Activated T-helper 1 cell treated with anti-CD3 and anti-CD28 coated beads, Interleukin-2, amount 50 U/mL, for 16 hours (primary cell): ENCODE measurements at places on chromosomes 2 and 18.

DNA sequence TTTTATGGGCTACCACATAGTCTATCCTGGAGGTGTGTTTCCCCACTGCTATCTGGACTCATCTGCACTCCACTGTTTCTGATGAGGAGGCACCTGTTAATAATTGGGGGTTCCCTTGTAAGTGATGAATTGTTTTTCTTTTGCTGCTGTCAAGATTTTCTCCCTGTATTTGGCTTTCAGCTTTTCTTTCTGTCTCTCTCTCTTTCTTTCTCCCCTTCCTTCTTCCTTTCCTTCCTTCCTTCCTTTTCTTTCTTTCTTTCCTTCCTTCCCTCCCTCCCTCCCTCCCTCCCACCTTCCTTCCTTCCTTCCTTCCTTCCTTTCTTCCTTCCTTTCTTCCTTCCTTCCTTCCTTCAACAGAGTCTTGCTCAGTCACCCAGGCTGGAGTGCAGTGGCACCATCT, 9.2 kb downstream of the GNLY start:
- no peak for DNase-seq

- no peak for DNase-seq
Measured at GRCh38 chr2:170505631-170506275, 209.4 kb upstream of the SP5 start.

GRCh38 chr2:317501-318424, 29.9 kb upstream of the ALKAL2 start:
- DNase-seq, result no peak

GRCh38 chr2:164835302-164835701, 6.3 kb downstream of the COBLL1 start:
- DNase-seq, result no peak

GRCh38 chr2:170713543-170714380, 1.4 kb upstream of the SP5 start:
- DNase-seq, result no peak

DNA sequence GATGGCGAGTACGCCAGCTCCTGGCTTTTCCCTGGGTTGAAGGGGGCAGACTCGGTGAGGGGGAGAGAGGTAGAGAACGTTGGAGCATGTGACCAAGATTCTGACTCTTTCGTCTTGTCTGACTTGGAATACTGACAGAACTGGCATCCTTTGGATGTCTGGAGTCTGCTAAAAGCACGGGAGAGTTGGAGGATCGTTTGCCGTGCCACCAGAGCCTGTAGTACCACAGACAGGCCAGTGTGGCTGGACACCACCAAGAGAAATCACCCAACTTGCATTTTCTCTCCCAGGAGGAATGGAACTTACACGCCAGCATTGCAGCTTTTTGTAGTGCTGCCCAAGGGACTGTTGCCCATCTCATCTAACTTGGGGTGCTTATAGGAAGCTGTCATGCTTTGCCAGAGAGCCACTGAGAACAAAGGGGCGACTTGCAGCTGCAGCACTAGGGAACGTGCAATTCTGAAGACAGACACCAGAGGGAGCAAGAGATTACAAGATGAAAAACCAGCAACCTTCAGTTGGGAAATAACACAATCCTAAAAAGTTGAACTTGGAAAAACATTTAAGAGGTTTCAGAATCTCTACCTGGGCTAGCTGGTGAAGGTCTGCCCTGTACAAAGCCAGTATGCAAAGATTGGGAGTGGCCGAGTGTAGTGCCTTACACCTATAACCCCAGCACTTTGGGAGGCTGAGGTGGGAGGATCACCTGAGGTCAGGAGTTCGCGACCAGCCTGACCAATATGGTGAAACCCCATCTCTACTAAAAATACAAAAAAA, 24.1 kb downstream of the PSMG2 start:
- no peak for DNase-seq

- no peak for DNase-seq
Measured at GRCh38 chr18:66742832-66743231, 138.9 kb upstream of the CDH19 start.

DNA sequence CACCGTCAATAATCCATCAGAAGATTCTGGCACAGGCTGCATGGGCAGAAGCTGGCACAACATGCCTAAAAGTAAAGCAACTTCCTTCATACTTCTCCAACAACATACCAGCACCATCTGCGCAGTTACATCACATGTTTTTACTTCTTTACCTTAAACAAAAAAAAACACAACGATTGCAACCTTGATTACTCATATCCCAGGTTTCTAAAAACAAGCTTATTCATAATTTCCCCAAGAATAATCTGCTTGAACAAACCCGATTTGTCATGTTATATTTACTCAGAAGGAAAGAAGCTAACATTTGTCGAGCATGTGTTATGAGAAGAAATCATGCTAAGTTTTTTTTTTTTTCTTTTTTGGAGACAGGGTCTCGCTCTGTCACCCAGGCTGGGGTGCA, 54.7 kb downstream of the THADA start:
- no peak for DNase-seq

DNA sequence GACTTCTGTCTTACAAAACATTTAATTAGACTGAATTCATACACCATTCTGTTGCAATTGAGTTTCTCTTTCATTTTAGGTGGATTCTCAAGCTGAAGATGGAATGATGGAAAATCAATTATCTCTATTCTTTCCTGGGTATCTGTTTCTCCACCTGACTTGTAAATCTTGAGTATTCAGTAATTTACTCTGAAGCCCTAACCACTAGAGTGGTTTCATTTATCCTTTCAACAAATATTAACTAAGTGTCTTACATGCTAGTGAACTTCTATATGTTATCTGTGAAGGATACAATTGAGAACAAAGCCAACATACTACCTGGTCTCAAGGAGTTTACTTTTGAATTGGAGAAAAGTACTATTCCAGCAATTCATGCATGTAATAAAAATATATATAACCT, 94.1 kb upstream of the ZNF804A start:
- DNase-seq, result no peak

- DNase-seq, result no peak
Measured at GRCh38 chr2:47819834-47820233, 36.9 kb downstream of the MSH6 start.

- no peak for DNase-seq
Measured at GRCh38 chr18:45059695-45060094, 379.0 kb downstream of the SETBP1 start.

- DNase-seq, result no peak
Measured at GRCh38 chr2:234670052-234670451, 173.2 kb upstream of the ARL4C start.

DNA sequence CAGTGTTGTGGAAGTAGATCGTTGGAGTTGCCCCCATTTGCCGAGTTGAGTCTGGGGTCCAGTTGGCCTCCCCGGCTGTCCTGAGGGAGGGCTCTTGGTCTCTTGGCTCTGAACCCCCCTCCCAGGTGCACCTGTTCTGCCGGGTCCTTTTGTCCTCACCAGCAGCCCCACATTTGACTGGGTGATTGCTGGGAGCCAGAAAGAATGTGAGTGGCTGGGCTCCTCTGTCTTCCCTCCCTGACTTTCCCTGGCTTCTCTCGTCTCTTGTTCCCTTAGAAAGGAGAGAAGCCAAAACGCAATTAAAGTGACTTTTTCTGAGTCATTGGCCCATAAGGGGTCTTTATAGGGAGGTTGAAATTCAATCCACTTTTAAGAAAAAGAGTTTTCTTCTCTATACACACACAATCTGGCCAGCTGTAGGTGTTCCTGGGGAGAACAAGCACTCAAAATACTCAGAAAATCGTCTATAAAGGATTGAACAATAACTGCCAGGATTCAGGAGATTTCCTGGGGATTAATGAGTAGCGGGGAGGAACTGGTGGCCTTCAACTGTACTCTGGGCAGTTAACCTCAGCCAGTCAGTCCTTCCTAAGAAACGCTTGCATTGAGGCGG, 131.0 kb downstream of the TMEM182 start:
- no peak for DNase-seq

DNA sequence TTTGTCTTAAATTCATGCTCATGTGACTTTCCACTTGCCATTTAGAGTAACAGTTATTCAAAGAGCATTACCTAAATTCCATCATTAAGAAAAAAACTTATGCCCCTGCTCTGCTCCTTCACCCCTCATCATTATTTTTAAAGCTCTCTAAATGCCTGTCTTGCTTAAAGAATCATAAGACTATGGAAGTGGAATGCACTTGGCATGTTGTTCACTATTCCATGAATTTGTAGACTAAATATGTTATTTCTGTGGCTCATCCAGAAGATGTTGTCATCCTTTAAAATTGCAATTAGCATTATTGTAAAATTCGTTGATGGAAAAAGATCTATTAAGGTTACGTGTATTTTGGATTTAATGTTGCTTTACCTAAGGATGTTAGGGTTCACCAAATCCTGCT, 61.8 kb downstream of the FMNL2 start:
- no peak for DNase-seq

DNA sequence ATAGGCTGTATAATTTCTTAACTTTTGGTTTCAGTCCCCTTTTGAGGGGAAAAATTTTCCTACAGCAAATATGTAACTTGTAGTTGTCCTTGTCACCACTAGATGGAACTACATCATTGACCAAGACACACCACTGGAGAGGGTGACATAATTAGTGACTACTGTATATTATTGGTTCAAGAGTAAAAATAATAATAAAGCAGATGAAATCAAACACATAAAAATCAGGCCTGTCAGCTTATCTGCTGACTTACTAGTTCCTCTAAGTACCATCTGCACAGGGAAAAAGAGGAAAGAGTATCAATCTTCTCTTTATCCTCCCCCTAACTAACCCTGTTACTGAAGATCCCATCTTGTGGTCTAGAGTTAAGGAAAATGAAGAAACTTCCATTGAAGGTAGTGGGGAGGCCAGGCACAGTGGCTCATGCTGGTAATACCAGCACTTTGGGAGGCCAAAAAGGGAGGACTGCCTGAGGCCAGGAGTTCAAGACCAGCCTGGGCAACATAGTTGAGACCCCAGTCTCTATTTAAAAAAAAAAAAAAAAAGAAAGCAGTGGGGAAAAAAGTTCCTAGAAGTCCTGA, 29.6 kb upstream of the ENOSF1 start:
- DNase-seq, result no peak

DNA sequence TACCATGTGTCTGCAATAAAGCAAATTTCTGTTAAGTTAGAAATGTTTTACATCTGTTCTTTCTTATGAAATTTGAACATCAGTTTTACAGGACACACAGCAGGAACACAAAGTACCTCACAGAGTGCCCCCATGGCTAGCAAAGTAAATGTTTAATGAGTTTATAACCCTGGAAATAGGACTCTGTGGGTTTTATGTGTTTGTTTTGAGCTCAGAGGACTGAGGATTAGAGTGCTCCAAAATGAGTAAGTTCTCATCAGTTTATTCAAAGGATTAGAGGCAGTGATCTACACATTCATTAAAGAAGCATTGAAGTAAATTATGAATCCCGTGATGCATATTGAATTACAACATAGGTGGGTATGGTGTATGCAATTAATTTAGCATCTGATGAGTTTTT, 281.8 kb downstream of the GULP1 start:
- DNase-seq, result no peak

- no peak for DNase-seq
Measured at GRCh38 chr2:173232956-173233744, 121.5 kb upstream of the CDCA7 start.

- DNase-seq, result no peak
Measured at GRCh38 chr2:4020649-4021048, 317.3 kb downstream of the DCDC2C start.

- no peak for DNase-seq
Measured at GRCh38 chr18:72391951-72392350, 152.2 kb downstream of the CBLN2 start.

GRCh38 chr18:79802298-79802697, 4.6 kb downstream of the KCNG2 start:
- no peak for DNase-seq

GRCh38 chr18:63158012-63158631, 161.4 kb downstream of the BCL2 start:
- DNase-seq, result no peak

DNA sequence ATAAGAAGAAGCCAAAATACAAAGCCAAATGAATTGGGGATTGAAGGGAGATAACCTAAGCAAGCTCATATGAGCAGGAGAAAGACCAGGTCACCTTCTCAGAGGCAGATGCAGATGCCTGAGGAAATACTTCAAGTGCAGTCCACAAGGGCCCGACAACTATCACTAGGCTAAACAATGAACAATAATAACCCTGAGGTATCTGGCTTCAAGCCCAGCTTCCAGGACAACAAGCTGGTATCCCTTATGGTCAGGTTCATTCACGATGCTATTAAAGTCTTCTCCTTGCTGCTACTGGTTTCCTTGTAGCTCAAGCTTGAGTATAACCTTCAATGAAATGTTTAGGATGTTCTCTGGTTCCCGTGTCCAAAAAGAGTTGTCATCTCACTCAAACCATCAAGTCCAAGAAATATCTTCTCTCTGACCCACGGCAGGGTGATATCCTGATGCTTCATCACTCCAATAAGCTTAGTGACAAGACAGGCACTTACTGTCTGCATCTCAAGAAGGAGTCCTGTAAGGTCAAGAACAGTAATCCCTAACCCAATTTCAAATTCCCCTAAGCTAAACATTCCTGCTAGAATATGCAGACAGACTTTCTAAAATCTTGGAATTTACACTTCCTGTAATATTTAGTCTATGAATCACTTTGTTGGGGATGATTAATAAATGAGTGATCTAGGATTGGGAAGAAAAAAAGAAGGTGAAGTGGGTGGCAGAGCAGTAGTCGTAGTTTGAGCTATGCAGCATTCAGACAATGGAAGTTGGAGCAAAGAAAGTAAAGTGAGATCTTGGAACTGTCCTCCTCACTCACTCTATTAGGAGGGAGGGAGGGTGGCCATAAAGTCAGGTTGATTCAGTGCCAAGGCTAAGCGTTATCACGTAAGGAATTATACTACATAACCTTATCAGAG, 33.1 kb downstream of the CHN1 start:
- no peak for DNase-seq

- DNase-seq, result no peak
Measured at GRCh38 chr18:9756271-9756932, 48.3 kb downstream of the RAB31 start.

DNA sequence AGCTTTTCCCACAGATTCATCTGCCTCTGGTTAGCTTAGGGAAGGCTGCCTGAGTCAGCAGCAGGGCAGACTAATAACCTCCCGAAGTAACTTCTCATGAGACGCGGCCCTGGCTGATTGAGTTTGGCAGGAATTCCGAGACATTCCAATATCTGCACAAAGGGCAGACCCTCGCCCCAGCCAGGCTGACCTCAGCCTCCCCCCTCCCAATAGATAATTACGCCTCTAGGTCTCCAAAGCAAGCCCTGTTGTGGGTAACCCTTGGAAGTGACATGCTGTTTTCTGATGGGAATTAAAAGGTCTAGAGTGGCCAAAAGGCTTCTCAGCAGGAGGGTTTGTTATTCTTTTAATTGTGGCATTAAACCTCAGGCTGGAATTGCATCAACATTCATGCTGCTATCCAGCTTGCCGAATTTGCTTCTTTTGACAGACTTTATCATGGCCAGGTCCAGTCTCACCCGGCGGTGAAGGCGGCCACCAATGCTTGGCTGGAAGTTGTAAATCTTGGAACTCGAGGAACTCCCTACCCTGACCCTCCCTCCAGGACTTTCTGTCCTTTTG, 98.0 kb upstream of the SLC14A2 start:
- DNase-seq, result no peak
